ENCODE measurements at places on chromosomes 4 and X. TPM values are rescaled to one million over a fixed set of nuclear protein-coding genes. Genes with fewer than 3 reads are reported as not detected.

DNA sequence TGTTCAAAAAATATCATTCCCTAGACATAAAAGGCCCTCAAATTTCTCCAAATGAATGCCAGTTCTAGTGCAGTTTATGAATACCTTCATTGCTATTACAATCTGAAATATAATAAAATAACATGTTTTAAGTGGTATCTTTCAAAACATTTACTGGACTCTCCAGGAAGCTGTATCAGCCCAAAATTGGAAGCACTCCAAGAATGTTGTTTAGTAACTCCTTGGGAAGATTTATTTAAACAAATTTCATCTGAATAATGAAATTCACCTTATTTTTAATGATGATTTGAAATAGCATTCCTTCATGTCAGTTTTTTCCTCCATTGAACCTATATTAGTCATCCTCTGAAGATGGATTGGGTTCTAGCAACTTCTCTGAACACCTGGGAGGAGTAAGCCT lies 217.2 kb upstream of the PCDH18 start:
- no peaks in the 10 kb centered on the region for H3K36me3 ChIP-seq
- H3K4me3 ChIP-seq = no peak overlapping the region
- H3K4me1 ChIP-seq = no peaks in the 10 kb centered on the region
- DNase-seq = no peak

PRR27 gene
- total RNA-seq = not detected

GRCh38 chr4:142348613-142349021 lies 497.5 kb downstream of the INPP4B start:
- peak overlapping the region; percentile 19 for H3K27ac ChIP-seq
- H3K4me3 ChIP-seq = no peak overlapping the region
- H3K36me3 ChIP-seq = no peaks in the 10 kb centered on the region
- no peak for DNase-seq

DNA sequence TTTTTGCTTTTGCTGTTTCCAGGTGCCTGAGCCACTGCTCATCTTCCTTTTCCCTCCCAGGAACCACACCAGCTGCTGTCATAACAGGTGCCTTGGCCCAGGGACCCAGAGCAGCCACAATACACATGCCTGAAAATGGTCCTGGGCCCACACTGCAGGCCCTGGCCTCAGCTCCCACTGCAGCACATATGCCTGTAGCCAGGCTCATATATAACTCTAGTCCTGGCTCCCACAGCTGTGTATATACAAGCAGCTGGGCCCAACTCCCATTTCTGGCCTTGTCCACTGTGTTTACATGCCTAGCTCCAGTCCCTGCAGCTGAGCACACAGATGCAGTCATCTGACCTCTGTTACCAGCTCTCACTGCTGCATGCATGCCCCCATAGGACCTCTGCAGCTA lies 930.5 kb downstream of the ADGRL3 start:
- DNase-seq = no peak
- no peak overlapping the region for H3K27ac ChIP-seq
- H3K4me3 ChIP-seq = no peak overlapping the region
- H3K4me1 ChIP-seq = no peaks in the 10 kb centered on the region
- H3K27me3 ChIP-seq = no peaks in the 10 kb centered on the region

- DNase-seq = no peak
- no peaks in the 10 kb centered on the region for H3K4me1 ChIP-seq
- H3K27me3 ChIP-seq = peaks cover 16% of the 10 kb centered on the region
- H3K36me3 ChIP-seq = no peaks in the 10 kb centered on the region
- no peak overlapping the region for H3K4me3 ChIP-seq
These were observed 4.4 kb upstream of the CPZ start for GRCh38 chr4:8588196-8588470.

GRCh38 chr4:172698256-172698655 lies 470.4 kb upstream of the GALNT7 start:
- no peaks in the 10 kb centered on the region for H3K4me1 ChIP-seq
- no peak for DNase-seq
- H3K4me3 ChIP-seq = no peak overlapping the region
- no peak overlapping the region for H3K27ac ChIP-seq
- no peaks in the 10 kb centered on the region for H3K36me3 ChIP-seq

GRCh38 chr4:176156656-176157055 lies 38.7 kb downstream of the SPATA4 start:
- H3K4me1 ChIP-seq = no peaks in the 10 kb centered on the region
- H3K4me3 ChIP-seq = no peak overlapping the region
- H3K36me3 ChIP-seq = no peaks in the 10 kb centered on the region
- no peak overlapping the region for H3K27ac ChIP-seq
- no peaks in the 10 kb centered on the region for H3K27me3 ChIP-seq
- no peak for DNase-seq
